ENCODE measurements at places on chromosomes 11 and 22.

GRCh38 chr11:64539239-64539638, 51.8 kb upstream of the SLC22A12 start:
- DNase-seq = no peak

DNA sequence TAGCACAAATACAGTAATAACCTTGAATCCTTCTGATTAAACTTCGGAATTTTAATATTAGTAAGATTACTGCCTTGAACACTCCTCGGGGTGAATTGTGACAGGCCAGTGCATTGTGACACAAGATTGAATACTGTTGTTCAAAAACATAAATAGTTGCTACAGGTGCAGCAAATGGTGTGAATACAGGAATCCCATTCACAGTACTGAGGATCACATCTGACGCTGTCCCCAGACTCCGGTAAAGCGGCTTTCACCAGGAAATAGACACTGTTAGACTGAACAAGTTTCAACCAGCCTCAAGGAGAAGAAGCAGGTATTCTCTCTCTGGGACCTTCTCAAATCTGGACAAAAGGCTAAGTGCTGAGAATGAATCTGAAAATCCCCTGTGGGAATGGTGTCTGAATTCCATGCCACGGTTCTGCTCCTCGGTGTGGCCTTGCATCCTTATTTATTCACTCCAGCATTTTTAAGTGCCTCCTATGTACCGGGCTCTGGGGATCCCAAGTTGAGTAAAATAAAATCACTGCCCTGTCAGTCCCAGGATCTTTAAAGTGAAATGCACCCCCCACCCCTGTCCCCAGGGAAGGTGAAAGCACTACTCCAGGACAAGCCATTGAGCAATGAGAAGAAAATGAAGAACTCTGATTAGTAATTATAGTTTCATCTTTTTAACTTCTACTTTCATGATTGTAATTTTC, 3.4 kb downstream of the LGR4 start:
- DNase-seq = no peak

DNA sequence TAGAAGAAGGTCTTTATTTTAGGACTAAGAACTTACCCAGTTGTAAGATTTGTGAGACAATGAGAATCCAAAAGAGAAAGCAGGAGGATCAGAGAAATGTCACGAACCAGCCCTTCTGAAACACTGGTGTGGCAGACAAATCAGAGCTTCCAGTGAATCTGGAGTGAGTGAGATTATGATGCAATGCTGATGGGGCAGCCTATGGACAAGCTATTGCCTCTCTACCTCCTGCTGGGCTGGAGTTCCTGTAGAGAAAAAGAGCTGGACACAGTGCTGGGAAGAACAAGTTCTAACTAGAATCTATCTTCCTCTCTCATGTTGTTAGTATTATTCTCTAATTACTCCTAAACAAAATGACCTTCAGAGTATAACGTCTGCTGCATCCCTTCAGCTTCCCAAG, 12.0 kb upstream of the ANO3 start:
- peak; percentile 8 for DNase-seq

GRCh38 chr22:23264610-23265367, 84.5 kb downstream of the BCR start:
- DNase-seq = no peak

GRCh38 chr11:86548271-86548917, 124.0 kb downstream of the ME3 start:
- DNase-seq = peak; percentile 56

DNA sequence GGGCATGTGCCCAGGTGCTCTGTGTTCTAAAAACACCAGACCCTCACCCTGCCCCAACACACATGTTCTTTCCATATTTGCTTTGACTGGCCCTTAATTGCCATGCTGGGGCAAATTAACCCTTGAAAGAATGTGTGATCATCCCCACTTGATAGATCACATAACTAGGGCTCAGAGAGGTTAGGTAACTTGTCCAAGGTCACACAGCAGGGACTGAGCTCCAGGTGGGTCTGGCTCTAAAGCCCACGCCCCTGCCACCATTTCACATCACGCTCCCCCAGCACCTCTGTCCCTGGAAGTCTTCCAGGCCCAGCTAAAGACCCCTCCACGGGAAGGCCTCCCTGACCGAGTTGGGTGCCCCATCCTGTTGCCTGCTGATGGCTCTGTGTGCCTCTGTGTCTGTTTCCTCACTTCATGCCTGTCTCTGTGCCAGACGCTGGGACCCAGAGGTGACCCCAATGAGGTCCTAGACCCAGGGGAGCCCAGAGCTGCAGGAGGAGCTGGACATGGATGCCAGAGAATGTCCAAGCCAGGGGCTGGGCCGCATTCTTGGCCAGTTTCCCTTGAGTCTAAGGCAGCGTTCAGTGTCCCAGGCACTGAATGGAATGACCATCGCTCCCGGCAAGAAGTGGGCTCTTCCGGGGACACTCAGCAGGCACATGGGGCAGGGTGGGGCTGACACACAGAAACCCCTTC, 79.7 kb downstream of the MYO7A start:
- no peak for DNase-seq

All from AG10803 (cell line).